ENCODE measurements at places on chromosomes 7 and 10.
A peak's percentile ranks its signal among the peaks of the same experiment; 100 is the strongest.

DNA sequence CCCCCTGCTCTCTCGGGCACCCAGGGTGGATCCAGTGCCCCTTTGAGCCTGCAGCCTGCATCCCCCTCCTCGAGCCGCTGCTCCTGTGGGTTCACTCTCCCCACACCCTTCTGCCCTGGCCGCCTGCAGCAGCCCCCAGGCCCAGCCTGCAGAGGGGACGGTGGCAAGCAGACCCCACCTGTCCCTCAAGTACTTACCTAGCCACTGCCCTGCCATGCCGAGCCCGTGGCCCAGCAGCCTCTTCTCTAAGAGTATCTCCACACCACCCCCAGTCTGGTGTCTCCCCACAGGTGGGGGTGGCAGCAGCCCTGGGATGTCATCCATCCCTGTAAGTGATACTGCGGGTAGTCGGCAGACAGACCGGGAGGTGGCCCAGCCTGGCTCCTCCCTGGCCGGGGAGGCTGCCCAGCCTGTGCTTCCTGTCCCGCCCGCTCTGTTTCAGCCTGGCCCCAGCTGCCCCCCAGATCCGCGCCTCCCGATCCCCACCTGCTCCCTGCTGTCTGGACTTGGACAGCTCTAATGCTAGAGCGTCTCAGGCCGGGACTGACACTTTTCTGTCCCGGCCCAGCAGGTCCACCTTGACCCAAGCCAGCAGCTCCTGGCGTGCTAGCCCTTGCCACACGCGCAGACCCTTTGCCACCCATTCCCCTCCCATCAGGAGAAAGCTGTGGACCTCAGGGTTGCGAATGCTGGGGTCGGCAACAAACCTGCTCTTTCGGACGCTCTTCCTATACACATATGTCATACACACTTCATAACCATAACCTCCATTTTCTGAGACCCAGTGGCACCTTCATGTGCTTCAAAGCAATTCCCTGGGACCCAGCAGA is 25.0 kb downstream of the YKT6 start:
- DNase-seq: peak; percentile 68

DNA sequence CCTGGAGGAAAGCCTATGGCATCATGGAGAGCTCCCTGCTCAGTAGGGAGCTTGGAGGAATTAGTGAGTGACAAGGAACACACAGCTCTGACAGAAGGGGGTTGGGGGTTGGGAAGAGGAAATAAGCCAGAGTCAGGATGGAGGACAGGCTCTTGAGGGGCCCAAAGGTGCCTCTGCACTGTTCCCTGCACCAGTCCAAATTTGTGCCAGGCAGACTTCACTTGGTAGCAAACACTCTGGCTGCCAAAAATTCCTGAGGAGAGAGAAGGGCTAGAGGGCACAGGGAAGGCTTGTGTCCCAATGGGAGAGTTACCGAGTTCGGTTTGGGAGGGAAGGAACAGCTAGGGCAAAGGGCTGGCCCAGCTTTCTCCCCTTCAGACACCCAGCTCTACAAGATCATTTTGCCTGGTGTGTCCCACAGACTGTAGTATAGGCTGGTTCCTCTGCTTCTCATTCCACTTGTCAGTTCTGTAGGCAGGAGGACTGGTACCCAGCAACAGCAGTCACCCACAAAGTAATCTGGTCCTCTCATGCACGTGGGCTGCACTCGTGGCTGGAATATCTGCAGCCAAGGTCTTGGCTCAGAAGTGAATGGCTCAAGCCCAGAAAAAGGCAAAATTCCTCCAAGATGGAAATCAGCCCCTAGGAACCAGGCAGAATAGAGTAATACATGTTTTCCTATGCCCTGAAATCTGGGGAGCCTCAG is 8.0 kb upstream of the KCNIP2 start:
- no peak for DNase-seq

DNA sequence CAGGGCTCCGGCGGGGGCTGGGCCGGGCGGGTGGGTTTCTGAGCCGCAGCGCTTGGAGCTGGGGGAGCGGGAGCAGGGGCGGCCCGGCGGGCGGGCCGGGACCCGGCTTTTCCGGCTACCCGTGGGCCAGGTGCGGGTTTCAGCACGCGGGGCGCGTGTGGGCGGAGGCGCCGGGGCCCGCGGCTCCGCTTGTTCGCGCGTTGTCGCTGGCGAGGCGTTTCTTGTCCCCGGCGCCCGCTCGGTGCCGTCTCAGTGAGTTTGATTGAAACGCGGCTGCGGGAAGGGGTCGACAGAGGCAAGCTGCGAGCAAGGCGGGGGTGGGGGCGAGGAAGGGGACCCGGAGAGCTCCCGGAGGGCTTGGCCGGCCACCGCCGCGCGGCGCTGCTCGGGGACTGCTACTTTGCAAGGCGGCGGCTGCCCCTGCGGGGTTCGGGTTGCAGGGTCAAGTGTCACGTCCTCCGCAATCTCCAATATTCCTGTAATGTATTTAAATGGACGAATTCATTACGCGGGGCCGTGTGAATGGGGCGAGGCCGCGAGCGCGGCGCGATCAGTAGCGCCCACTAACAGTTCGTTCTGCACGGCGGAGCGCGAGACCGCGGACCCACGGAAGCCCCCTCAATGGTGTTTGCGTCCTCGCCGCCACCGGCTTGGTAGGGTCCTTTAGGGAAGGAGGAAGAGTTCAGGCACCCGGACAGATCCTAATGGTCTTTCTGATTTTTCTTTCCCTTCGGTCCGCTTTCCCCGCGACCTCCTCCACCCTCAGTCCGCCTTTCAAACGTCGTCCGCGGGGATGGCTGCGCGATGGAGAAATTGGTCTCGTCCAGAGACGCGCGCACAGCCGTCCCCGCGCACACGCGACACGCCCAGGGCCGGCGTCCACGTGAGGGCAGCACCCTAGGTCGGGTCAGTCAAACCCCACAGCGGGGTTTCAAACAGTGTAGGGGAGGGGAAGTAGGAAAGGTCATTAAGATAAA is 76.9 kb downstream of the INSIG1 start:
- no peak for DNase-seq

DNA sequence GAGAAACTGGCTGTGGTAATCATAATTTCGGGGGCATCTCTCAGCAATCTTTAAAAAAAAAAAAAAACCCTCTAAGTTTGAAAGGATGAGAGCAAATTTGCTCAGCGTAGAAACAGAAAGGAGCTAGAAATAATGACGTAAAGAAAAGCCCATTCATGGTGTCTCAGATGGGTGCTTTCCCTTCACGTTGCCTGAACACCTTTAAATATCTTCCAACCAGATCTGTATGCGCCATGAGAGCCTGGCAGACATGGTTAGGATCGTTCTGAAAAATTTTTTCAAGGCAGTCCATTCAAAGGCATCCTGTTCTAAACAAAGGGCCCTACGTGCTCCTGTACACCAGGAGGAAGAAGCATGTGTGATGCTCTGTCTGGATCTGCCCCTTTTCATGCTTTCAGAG is 141.2 kb upstream of the C1QL3 start:
- no peak for DNase-seq

DNA sequence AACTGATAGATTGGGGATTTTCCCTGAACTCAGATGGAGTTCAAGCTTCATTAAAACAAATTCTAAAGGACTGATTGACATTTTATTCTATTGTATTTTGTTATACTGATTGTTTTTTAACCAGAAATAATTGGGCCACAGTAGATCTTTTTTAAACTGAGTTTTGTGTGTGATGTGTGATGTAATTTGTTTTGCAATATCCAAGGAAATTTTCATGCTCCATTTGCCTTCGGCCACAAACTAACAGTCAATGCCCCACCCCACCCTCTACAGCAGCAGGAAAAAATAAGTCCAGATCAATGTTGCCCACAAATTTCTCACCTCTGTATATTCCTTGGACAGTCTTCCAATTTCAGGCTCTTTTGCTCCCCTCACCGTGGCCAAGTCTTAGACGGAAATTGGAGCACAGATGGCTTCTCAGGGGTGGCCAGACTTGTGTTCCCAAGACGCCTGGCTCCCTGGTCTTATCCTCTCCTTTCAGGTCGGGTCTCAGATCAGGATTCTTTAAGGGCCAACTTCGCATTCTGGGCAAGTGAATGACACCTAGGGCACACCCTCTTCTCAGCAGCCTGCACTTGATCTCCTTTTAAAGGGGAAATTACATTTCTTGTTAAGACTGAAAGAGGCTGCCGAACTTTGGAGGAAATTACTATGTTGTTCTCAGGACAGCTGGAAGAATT is at the start of gene SVOPL:
Gene SVOPL (minus strand): TSS at position 506 of the 680 bp plus-strand sequence. CDS start 22,317 bp downstream, outside the sequence.
- no peak for DNase-seq

DNA sequence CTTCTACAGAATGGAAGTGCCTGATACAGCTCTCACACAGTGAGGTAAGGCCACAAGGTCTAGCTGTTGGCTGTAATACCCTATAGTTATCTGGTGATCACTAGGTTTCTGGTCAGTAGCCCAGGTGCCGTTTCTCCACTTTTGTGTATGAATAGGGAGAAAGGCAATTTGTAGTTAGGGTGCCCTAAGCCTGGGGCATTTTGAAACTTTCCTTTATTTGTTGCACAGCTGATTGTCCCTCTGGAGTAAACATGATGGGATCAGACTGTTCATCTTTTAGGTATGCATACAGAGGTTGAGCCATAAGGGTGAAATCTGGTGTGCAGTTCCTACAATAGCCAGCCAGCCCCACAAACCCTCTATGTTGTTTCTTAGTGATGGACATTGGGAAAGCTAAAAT is 112.4 kb downstream of the ANKRD26 start:
- DNase-seq: no peak

GRCh38 chr10:132199268-132199853 is 12.6 kb downstream of the DPYSL4 start:
- DNase-seq: no peak

DNA sequence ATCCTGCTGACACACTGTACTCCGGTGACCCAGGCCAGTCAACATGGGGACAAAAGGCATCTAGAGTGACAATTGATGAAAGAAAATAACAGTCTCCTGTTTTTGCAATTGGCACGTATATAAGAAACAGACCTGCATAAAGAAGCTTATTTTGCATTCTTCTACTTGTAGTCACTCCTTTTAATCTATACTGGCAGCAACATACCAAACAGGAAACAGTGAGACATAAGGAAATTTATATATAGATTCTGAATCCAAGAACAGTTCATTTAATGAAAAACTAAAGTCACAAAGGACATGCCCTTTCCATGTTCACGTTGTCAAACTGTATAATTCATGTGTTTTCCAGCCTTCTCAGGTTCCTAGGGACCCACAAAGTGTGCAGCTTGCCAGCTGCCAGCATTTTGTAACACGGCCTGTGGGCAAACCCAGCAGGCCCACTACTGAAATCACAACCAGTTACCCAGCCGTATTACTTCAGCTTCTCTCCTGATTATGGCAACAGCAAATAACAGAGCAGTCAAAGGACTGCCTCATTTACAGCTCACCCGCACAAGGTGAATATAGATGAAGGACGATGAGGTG is 72.3 kb downstream of the AMPH start:
- no peak for DNase-seq

- no peak for DNase-seq
Measured at GRCh38 chr10:98033515-98033914, 3.1 kb upstream of the CRTAC1 start.

GRCh38 chr7:117674617-117675016 is 194.8 kb downstream of the CFTR start:
- no peak for DNase-seq

DNA sequence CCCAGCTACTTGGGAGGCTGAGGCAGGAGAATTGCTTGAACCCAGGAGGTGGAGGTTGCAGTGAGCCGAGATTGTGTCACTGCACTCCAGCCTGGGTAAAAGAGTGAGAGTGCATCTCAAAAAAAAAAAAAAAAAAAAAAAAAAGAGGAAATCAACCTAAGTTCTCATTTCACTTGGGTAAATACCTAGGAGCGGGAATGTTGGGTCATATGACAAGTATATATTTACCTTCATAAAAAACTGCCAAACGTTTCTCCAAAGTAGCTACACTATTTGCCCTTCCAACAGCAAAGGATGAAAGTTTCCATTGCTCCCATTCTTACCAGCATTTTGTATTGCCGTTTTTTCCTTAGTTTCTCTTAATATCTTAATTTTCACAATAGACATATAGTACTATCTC is 9.8 kb downstream of the P4HA1 start:
- no peak for DNase-seq

GRCh38 chr7:8549046-8549445 is 115.6 kb downstream of the NXPH1 start:
- no peak for DNase-seq

Measured in DMS79 treated with DMSO at 0.1 percent for 48 hours (cell line).